ENCODE measurements at places on chromosomes 7 and 10.

DNA sequence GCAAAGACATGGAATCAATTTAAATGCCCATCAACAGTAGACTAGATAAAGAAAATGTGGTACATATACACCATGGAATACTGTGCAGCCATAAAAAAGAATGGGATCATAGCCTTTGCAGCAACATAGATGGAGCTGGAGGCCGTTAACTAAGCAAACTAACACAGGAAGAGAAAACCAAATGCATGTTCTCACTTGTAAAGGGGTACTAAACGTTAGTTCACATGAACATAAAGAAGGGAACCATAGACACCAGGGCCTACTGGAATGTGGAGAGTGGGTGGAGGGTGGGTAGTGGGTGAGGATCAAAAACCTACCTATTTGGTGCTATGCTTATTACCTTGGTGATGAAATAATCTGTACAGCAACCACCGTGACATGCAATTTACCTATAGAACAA, 78.4 kb upstream of the GSDME start:
- DNase-seq = no peak

DNA sequence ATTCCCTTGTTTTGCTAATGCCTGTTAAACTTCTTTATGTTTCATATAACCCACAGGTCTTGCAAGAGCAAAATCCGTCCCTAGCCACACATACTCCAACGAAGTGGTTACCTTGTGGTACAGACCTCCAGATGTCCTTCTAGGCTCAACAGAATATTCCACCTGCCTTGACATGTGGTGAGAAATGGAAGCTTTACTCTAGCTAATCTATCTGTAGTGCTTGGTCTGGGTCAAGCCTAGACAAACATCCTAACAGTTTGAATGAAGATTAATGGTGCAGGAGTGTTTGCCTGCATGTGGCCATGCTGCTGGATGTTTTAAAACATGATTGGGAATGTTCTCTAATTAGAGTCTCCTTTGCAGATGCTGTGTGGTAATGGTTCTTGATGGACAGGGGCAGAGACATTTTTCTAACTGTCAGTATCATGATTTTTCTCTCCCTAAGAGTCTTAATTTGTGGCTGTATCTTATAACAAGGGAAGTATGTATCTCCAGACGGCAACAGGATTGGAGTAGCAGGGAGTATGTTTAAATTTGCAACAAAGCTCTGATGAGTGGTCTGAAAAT, 308.5 kb upstream of the FZD1 start:
- DNase-seq = no peak

GRCh38 chr7:125390981-125391380, 461.4 kb upstream of the POT1 start:
- DNase-seq = no peak

- no peak for DNase-seq
These were observed 35.6 kb downstream of the PITRM1 start for GRCh38 chr10:3136763-3137611.

Measured in central memory CD4-positive, alpha-beta T cell (primary cell).